Stimulated activated CD8-positive, alpha-beta memory T cell treated with anti-CD3 and anti-CD28 coated beads, Interleukin-12 subunit alpha, Interleukin-12 subunit beta, amount 100 ng/mL, for 4 hours (primary cell): ENCODE measurements at places on chromosomes 2 and 18.

DNA sequence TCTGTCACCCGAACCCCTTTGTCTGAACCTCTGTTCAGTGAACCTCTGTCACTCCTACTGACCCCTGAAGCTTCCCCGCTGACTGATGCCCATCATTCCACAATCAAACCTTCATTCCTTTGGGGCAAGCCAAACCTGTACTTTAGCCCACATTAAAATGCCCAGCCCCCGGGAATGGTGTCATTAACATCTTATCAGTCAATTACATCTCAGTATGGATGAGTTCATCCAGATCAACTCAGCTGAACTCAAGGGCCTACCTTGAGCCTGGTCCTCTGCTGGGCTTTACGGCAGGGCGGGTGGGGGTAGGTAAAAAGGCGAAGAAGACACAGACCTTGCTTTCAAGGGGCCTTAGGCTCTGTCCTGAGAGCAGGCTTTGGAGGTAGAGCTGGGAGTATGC lies 154.4 kb upstream of the SMAD2 start:
- DNase-seq = no peak

DNA sequence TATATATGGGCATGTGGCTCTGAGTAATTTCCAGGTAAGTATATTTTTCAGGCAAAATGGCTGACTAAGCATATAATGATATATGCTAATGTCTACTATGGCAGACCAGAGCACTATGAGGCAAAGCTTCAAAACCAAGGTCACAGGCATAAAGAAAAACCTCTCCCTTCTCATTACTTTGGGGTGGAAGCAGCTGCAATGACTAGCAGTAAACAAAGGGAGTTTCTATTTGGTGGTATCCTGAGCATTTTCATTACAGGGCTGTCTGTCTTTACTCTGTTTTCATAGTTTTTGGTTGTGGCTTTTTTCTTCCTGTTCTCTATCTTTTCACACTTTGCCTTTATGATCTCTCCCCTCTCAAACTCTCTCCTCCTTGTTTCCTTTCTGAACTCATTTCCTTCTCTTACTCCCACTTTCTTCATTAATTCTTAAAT lies 15.6 kb downstream of the PDE6D start:
- DNase-seq = no peak

DNA sequence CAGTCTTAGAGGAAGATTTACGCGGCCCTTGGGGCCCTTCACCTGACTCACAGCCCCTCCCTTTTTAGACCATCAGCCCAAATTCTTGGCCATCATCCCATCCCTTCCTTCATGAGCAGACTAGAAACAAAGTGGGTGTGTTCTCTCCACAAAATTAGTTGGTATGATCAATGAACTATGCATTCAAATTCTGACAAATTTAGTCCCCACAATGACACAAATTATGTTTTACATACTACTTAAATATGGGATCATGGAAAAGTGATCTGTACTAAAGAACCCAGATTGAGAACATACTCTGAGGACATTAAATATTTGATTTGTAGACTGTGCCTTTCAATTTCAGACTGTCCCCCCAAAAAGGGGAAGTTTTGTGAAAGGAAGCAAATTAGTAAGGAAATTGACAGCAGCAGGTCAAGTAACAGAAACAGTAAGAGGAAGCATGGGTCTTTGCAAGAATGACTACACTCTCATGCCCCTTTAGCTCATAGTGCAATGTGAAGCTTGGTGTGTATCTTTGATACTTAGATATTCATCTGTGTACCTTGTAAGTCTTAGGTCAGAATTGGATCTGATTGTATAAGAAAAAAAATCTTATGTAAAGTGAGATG lies 2.2 kb upstream of the MAPRE2 start:
- DNase-seq = no peak

GRCh38 chr2:104406261-104406726 lies 447.6 kb upstream of the POU3F3 start:
- no peak for DNase-seq

DNA sequence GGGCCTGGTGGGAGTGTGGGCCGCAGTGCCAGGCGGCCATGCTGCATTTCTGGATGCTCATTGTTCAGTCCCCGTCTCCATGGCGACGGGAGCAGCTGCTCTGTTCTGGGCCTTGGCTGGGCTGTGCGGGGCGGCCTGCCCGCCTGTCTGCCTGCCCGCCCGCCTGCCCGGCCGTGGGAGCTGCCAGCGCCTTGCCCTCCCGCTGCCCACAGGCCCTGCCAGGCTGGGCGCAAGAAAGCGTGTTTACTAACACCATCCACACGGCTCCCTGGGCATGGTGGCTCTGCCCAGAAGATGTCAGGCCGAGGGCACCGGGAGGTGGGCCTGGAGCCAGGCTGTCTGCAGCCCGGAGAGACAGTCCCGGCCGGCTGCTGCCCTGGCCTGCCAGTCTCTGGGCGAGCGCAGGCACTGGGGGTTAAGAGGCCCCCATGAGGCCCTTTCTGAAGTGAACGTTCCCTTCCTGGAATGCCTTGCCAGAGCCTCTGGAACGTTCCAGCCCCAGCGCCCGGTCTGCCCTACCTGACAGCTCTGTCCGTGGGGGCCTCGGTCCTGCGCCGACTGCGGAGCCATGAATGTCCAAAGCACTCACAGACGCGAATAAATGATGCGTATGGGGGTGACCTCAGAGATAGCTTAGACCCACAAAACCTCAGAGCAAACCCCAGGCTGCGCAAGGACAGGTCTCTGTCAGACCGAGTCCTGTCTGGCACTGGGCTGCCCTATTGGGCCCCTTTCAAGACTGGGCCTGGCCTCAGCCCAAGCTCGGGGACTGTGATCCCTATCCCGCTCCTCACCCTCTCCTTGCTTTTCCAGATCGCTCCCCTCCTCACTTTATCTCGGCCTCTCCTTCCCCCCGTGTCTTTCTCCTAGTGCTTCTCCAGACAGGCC lies 44.3 kb downstream of the MYCN start:
- no peak for DNase-seq

DNA sequence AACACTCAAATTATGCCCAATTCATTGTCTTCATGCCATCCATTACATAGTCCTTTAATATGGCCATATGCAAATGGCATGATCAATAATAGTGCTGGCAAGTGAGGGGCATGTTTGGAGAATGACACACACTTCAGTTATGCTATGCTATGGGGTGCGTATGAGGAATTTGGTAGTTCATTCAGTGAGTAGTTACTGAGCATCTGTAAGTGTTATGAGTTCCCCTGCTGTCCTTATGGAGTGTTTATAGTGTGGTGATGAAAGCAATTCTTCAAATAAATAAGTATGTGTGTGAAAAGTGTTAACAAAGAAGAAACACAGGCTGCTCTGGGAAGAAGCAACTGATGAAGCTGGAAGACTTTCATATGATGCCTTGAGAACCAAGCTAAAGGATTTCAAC lies 383.7 kb upstream of the SLC14A2 start:
- DNase-seq = no peak

- no peak for DNase-seq
These were observed 41.4 kb upstream of the CTDP1 start for GRCh38 chr18:79637921-79638909.

DNA sequence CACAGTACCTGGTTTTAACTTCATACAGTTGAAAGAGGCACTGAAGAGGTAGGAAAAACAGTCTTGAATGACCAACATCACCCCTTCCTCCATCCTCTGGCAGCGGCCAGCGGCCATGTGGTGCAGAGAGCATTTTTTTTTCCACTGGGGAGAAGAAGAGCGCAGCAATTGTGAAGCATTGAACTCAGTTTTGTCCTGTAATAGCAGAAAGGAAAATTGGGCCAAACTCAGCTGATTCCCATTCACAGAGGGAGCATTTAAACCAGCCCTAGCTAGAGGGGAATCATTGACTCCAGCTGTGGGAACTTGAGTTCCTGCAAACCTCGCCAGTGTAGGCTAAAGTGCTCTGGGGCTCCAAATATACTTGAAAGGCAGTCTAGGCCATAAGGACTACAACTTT lies 316.6 kb upstream of the CHST9 start:
- DNase-seq = no peak
